ENCODE measurements at places on chromosomes 13 and 19.
A peak's percentile ranks its signal among the peaks of the same experiment; 100 is the strongest.

DNA sequence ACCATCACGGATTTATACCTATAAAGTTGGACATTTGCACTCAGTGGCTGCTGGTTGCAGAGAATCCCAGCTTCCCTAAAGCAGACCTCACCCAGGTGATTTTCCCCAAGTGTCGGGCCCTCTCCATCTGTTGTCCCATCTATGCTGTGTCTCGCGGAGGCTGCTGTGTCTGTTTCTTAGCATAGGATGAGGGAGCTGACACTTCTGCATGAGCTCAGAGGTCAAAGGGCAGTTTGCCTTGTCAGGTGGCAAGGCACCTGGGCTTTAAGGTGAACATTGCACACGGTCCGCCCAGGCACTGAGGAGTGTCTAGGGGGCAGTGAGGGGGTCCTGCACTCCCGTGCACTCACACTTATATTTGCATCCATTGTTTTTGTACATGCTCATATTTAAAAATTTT, 151.6 kb downstream of the ZIC5 start:
- no peak for DNase-seq

DNA sequence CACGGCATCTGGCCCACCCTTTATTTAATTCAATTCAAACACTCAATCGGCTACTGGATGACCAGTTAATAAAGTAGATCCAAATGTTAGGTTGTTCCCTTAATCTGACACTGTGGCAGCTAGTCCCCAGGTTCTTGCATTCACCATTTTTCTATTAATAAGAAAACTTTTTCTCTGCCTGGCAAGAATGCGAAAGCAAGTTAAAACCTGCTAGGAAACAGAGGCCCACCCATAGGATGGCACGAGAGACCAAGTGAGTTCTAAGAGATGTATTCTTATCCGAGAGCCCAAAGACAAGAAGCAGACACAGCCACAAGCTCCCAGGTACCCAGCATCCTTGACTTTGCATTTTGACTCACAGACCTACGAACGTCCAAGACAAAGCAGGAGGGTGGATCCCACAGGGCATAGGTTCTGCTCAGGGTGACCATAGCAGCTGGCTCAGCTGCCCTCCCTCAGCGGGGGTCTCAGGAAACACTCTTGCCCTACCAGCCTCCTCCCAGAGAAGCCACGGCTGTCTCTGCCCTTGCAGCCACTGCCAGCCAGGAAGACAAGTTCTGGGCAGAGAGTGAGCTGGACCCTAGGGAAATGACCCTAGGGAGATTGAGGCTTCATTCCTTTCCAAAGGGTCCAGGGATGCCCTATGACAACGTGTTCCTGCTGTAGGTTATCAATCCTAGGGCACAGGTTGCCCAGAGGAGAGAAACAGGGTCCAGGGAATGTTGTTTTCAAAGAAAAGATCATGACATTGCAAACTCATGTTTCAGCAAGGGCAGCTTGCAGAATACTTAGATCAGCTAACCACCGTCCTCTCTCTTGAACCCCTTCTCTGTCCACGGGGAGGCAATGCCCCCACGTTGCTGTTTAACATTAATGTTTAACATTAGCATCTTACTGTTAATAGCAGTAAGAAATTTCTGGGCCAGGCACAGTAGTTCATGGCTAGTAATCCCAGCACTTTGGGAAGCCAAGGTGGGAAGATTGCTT, 147.2 kb upstream of the ZNF507 start:
- DNase-seq: no peak

- DNase-seq: no peak
These were observed 261.7 kb downstream of the ITGBL1 start for GRCh38 chr13:101714195-101714594.

- DNase-seq: no peak
These were observed 22.0 kb downstream of the CEACAM16 start for GRCh38 chr19:44720945-44721344.

- DNase-seq: no peak
These were observed 232.6 kb upstream of the HTR2A start for GRCh38 chr13:47129461-47129860.

DNA sequence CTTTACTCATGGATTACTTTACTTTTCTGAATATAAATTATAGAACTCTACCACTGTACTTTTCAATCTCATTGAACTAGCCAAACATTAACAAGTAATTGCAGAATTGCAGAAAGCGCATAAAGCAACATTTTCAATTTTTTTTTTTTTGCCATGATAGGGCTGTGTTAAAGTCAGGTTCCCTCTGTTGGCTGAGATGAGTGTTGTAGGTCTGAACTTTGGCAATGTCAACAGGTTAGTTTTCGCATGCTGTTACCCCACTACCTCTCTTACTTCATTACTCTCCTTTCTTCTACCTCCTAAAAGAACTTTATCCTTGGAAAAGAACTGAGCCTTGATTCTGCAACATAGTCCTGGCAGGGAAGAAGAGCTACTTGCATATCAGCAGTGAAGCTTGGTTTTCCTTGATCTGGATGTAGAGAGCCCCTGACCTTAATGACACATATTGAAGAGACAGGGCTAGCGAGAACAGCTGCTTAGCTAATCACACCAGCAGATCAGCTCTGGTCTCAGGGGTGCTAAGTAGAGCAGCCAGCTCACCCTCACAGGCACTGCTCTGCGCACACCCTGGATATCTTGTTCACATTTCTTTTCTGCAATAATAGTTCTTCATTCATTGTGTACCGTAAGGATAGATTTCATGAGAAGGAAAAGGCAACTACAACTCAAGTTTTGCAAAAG, 119.5 kb downstream of the FLT1 start:
- no peak for DNase-seq

- DNase-seq: no peak
These were observed 322.9 kb downstream of the GPC6 start for GRCh38 chr13:93549326-93550005.

GRCh38 chr13:23628250-23628649, 58.0 kb downstream of the TNFRSF19 start:
- no peak for DNase-seq

GRCh38 chr19:33374236-33374714, 766 bp downstream of the CEBPG start:
- DNase-seq: no peak

- DNase-seq: peak; percentile 62
These were observed at the start of gene NRTN for GRCh38 chr19:5804516-5805461. NRTN (plus strand) TSS chr19:5805067; CDS start chr19:5824166, 19,099 bp downstream.

DNA sequence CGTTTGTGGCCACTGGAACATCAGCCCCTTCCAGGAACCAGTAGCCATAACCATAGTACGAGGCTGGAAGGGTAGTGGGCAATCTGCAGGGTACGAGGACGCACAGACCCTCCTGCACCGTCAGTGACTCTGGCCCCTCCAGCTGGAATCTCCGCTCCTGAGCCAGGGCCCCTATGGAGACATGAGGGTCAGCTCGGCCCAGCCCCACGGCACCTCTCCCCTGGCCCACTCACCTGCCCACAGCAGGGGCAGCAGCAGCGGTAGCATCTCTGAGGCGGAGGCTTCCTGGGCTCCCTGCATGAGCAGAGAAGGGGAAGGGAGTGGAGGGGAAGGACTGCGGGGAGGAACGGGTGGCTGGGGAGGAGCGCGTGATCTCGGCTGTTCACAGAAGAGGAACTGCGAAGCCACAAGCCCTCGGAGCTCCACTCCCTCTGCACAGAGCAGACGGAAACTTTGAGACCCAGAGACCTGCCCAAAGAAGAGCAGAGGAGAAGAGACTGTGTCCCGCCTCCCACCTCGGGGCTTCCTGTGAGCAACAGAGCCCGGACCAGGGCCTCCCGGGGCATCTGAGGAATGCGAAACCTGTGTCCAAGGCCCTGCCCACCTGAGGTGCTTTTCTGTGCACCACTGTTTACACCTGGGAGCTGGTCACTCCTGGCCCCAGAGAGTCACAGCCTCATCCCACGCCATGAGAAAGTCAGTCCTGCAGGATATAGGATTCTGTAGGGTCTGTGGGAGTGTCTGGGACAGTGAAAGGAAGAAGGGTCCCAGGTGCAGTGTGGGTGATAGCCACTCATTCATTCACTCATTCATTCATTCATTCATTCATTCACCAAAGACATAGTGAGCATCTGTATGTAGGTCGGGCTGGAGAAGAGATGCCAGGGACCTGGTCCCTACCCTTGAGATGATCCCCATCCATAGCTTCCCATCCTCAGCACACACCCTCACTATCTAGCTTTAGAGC, at the start of gene SIGLEC6:
SIGLEC6 (minus strand) TSS at position 322 of the 967 bp plus-strand sequence; CDS start at position 300, 22 bp downstream.
- DNase-seq: peak; percentile 30

DNA sequence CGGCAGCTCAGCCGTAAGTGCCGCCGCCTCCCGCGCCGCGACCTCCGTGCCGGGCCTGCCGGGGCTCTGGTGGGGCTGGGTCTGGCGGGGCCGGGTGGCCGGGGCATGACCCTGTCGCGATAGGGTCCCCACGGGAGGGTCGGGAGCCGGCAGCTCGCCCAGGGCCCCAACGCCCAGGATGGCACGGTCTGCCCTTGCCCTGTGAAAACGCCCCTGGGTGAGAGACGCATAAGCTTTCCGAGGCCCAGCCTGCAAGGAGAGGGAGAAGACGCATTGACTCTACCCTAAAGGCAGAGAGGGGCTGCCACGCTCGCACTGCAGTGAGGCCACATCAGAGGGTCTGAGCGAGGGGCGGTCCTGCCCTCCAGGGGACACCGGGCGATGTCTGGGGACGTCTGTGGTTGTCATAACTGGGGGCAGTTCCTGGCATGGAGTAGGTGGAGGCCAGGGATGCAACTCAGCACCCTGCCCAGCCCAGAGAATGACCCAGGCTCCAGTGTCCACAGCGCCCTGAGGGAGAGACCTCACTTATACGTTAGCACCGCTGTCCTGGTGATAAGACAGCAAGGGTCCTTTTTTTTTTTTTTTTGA, 539 bp downstream of the ZNF554 start:
- no peak for DNase-seq

- DNase-seq: no peak
These were observed 917.6 kb downstream of the PCDH9 start for GRCh38 chr13:66312312-66313087.

- DNase-seq: no peak
These were observed 23.6 kb upstream of the IL17D start for GRCh38 chr13:20679879-20680278.

- no peak for DNase-seq
These were observed 50.7 kb downstream of the ACSBG2 start for GRCh38 chr19:6185835-6186834.

GRCh38 chr19:19211499-19212420, at the start of gene NCAN:
NCAN (plus strand) TSS chr19:19211958; CDS start chr19:19216954, 4,996 bp downstream.
- no peak for DNase-seq

DNA sequence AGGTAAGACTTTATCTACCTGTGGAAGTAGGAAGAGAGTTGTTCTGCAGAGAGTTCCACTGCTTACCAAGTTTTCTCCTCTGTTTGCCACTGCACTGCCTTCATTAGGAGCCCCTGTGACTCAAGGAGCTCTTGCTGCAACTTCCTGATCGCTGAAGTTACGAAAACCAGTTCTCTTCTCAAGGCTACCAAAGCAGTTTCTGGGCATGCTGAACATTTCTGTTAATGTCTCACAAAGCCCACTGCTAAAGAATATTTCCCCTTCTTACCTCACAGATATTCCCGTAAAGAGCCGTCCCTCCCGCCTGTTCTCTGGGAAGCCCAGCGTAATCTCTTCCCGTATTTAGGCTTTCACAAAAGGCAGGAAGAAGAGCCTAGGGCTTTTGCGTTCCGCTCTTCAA, 82.6 kb upstream of the OXGR1 start:
- DNase-seq: no peak

- no peak for DNase-seq
These were observed 3.4 kb upstream of the PIK3R2 start for GRCh38 chr19:18149596-18149975.

- DNase-seq: no peak
These were observed 9.6 kb upstream of the NUMBL start for GRCh38 chr19:40700083-40700482.

DNA sequence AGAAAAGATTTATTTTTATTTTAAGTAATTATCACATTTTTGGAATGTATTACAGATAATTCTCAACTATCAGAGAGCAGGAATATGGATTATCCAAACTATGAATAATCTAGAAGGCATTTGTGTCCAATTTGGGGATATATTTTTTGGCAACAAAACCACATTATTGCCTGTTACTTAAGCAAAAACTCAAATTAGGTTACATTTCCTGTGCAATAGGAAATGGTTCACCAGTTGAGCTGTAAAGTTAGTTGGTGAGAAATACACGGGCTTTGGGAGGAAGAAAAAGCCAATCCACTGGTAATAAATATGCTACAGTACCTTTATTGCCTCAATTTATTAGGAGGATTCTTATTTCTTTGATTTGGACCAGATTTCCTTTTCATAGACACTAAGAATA, 1075.2 kb downstream of the PCDH9 start:
- no peak for DNase-seq

GRCh38 chr13:75946536-75947284, 310.6 kb downstream of the LMO7 start:
- DNase-seq: no peak

DNA sequence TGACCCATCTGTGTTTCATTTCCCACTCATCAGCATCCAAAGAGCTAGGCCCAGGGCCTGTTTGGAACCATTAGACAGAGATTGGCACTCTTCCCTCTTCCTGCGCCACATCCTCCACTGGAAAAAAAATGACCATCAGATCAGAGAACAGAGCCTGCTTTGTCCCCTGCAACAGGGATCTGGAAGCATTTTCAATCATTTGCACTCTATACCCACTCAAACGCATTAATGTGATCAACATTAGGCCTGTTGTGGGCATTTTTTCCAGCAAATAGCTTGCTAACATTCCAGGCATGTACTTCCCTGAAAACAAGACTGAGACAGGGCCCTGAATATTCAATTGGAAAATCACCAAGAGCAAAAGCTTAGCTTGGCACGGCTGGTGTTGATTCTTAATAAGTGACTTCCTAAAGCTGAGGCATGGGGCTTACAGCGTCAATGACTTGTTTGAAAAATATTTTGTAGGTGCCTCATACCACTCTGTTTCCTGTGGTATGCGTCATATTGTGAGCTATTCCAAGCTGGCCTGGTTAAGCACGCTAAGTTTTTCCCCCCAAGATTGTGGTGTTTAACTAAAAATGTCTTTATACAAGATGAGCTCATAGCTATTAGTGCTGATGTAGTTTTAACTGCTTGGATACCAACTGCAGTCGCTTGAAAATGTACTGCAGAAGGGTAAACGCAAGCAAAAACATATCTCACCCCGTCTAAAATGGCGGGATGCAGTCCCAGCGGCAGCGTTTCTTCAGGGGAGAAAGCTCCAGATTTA, 404.4 kb downstream of the SPRY2 start:
- DNase-seq: no peak

DNA sequence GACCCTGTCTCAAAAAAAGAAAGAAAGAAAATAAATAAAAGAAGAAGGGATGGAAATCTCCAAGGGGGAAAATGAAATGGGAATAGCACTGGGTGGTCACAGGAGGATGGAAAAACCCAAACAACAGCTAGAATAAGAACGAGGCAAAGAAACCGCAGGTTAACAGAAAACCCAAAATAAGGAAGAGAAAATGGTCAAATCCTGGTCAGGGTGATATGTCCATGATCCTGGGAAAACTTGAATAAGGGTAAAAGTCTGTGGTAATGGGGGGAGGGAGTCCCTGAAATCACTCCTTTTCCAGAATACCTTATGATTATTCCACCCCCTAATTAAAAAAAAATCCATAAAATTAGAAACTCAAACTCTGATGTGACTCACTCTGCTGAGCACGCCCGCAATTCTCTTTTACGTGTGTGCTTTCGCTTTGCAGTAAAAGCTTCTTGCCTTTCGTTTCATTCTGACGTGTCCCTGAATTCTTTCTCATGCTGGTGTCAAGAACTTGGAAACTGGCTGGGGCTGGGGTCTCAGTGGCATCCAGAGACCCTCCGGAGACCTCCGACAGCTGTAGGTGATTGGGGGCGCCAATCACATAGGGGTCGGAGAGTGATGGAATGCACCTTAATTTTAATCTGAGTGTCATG, 4.3 kb upstream of the NAXD start:
- no peak for DNase-seq
